ENCODE measurements at places on chromosomes 13 and 19.

DNA sequence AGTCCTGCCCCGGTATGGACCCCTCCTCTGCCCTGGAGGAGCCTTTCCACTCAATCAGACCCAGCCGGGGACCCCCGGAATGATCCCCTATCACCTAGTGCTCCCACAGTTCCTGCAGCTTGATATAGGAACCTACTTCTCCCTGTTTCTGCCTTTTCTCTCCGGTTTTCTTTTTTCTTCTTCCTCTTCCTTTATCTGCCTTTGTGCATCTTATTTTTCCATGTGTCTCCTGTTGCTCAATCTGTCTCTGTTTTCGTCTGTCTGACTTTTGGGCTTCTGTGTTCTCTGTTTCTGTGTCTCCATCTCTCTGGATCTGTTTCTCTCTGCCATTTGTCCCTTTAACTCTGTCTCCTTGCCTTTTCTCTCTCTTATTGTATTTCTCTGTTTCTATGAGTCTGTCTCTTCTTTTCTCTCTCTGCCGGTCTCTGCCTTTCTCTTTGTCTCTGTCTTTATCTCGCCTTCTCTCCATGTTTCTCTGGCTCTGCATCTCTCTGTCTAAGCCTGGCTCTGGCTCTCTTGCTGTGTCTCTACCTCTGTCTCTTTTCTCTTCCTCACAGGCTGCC is 10.0 kb downstream of the MEGF8 start:
- no peak for DNase-seq

DNA sequence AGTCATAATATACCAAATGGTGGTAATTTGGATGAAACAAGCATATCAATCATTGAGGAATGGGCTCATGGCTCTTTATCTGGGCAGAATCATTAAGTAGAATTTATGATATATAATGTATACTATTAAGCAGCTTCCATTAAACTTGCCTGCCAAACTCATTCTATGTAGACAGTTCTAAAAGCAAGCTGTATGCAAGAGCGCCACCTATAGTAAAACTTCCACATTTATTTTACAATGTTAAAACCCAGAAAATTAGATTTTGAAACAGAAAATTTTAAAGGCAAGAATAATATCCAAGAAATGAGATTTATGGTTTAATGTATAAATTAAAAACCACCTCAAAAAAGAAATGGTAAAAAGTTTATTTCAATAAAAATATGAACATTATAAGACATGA is 161.5 kb downstream of the MZT1 start:
- peak; percentile 11 for DNase-seq

- no peak for DNase-seq
These were observed 114.5 kb downstream of the ATP11A start for GRCh38 chr13:112804374-112804773.

- DNase-seq: no peak
These were observed 764.3 kb upstream of the ARGLU1 start for GRCh38 chr13:107332188-107332587.

- DNase-seq: no peak
These were observed 82.7 kb downstream of the FOXO1 start for GRCh38 chr13:40583738-40584137.

DNA sequence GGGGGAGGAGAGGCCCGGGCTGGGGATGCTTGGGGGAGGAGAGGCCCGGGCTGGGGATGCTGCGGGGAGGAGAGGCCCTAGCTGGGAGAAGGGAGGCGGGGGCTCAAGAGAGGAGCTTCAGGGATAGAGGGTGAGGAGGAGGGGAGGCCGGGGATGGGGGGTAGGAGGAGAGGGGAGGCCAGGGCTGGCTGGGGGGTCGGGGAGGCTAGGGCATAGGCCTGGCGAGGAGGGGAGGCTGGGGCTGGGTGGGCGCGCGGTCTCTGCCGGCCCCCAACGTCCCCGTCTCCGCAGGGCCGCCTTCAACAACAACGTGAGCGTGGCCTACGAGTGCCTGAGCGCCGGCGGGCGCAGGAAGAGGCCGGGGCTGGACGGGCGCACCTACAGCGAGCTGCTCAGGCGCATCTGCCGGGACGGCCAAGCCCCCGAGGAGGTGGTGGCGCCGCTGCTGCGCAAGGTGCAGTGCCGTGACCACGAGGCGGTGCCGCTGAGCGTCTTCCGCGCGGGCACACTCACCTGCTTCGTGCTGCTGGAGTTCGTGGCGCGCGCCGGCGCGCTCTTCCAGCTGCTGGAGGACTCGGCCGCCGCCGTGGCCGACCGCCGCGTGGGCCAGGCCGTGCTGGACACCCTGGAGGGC is 11.4 kb downstream of the TPGS1 start:
- no peak for DNase-seq

DNA sequence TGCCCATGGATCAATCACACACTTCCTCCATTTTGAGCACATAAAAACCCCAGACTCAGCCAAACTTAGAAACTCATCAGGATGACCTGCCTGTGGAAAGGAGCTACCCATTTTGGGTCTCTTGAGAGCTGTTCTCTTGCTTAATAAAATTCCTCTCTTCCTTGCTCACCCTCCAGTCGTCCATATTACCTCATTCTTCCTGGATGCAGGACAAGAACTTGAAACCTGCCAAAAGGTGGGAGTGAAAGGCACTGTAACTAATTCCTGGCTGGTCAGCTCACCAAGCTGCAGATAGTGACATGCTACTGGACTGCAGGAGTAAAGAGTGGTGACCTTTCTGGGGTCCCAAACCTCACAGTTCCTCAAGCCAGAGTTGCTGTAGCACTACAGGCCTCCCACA is 20.2 kb downstream of the LIG4 start:
- DNase-seq: no peak

GRCh38 chr13:110351636-110352420 is 44.7 kb downstream of the COL4A2 start:
- DNase-seq: no peak

- DNase-seq: no peak
These were observed 106.9 kb downstream of the KLF12 start for GRCh38 chr13:74027161-74027779.

DNA sequence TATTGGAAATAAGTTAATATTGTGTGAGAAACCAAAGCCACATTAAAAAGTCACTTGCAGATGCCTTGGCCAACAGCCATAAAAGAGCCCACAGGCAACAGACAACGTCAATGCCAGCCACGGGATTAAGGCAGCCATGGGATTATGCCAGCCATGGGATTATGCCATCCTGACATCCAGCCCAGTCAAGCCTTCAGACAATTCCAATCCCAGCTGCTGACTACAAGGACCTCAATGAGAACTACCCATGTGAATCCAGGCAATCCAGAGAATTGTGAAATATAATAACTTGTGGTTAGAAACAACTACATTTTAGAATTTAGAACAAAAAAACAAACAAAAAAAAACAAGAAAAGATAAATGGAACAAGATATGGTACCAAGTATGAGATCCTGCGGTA is 356.6 kb downstream of the EFNB2 start:
- no peak for DNase-seq

- no peak for DNase-seq
These were observed 250.2 kb downstream of the ABCC4 start for GRCh38 chr13:95050800-95051615.

DNA sequence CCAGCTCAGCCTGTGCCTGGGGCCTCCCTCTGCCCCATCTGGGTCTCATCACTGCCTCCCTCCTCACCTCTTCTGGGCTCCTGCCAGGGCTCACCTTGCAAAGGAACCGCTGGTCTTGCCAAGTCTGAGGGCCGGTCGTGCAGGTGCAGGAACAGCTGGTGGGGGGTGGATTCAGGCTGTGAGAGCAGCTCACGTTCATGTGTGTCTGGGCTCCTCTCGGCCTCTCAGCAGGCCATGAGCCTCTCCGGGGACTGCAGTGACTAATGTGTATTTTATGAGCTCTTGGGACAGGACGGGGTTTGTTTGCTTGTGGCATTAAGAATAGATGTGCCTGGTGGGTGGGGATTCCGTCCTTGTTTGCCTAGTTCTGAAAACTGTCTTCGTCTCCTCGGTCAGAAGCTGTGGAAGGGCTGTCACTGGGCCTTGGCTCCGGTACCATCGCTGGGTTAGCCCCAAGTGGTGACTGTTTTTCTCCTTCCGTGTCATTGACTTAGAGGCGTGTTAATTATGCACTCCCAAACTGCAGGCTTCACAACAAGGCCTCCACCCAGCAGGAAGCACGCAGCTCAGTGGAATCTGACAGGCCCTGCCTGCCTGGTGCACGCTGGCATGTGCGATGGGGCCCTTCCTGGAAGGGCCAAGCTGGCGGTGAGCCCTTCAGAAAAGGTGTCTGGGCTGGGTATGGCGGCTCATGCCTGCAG is 77.6 kb downstream of the KDM4B start:
- peak; percentile 63 for DNase-seq

DNA sequence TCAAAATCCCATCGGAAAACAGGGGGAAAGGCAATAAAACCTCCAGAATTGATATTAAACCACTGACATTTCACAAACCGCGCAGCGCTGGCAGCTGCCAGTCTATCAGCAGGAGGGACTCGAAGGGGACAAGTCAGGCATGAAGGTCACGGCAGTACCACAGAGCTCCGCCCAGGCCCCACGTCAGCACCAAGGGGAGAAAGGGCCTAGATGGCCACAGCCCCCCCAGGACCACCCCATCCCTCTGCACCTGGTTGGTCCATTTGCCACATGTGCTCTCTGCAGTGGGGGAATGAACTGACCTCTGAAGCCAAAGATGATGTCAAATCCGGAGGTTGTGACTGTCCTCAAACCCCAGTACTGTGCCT is 9.5 kb upstream of the VSTM2B start:
- no peak for DNase-seq

GRCh38 chr13:33758113-33758512 is 59.8 kb upstream of the RFC3 start:
- DNase-seq: no peak
